ENCODE measurements at places on chromosomes 7 and 10. TPM values are rescaled to one million over a fixed set of nuclear protein-coding genes. Genes with fewer than 3 reads are reported as not detected.

DNA sequence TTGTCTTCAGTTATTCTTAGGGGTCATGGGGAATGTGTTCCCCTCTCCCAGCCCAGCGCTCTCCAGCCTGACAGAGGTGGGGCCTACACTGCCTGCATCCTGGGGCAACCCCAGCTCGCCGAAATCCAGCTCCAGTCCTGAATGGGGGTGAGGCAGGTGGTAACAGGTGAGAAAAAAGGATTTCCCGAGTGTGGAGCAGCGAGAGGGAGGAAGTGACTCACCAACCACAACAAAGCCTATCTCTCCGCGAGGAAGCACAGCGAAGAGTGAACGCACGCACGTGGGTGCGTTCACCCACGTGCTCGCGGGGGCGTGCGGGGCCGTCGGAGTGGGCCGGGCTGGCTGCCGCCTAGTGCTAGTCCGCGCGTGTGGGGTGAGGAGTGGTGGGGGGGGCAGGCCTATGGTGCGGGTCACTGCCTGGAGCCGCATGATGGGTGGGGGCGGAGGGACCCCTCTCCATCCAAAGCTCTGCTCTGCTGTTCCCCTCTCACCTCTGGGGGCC is 855 bp upstream of the PALD1 start:
- DNase-seq: peak; percentile 78

DNA sequence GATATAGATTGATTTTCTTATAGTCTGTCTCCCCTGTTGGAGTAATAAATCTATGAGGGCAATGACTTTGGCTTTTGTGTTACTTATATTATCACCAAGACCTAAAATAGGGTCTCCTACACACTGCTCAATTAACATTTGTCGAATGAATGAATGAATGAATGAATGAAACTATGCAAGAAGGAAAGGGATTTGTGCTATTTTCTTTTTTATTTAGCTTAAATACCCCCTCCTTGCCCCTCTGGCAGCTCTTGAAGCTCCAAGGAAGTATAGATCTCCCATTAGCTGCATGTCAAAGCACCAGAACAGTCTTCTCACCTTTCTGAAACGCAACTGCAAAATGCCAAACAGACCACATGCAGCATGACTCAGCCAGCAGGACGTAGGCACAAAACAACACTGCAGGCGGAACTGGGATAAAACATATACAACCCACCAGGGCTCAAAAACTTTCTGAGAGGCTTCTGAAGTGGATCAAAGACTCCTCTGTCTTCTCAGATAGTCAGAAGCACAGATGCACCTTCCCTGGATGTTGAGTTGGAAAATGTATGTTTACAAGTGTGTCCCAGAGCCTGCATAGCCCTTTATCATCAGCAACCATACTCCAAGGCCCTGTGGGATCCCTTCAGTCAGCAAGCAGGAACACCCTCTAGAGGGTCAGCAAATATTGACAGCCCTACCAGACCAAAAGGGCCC is 187.8 kb downstream of the NPSR1 start:
- no peak for DNase-seq

DNA sequence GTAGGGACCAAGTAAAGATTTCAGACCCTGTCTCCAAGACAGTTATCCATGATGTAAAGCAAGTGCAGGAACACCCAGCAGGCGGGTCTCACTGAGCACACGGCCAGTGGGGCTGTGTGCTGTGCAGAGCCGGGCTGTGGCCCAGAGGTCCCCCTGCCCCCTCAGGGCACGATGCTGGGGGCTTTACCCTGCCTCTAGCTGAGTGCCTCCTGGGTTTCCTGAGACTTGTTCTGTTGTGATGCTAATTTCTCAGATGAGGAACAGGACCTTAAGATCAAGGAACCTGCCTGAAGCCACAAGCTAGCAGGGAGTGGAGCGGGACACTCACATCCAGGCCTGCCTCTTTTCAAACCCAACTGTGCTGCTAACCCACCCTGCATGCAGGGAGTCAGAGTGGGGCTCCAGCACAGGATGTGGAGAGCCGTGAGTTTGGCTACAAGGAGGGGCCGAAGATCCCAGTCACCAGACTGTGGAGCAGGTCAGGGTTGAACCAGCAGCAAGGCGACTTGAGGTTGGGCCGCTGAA is 76.1 kb upstream of the LYZL2 start:
- peak; percentile 59 for DNase-seq

DNA sequence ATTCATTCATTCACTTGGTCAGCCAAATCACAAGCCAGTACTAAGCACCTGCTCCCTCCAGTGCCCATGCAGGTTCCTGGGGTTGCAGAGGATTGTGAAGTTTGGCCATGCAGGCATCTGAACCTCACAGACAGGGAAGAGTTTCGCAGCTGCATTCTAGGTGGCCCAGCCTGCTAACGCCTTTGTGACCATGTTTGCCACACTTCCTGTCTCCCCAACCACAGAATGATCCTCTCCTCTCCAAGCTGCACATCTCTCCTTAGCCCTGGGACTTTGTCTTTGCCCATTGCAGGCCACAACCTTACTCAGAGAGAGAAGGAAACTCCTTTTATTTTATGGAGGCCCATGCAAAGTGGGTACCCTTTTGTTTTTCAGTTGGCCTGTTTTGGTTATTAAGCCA is 31.8 kb downstream of the EPDR1 start:
- DNase-seq: no peak

DNA sequence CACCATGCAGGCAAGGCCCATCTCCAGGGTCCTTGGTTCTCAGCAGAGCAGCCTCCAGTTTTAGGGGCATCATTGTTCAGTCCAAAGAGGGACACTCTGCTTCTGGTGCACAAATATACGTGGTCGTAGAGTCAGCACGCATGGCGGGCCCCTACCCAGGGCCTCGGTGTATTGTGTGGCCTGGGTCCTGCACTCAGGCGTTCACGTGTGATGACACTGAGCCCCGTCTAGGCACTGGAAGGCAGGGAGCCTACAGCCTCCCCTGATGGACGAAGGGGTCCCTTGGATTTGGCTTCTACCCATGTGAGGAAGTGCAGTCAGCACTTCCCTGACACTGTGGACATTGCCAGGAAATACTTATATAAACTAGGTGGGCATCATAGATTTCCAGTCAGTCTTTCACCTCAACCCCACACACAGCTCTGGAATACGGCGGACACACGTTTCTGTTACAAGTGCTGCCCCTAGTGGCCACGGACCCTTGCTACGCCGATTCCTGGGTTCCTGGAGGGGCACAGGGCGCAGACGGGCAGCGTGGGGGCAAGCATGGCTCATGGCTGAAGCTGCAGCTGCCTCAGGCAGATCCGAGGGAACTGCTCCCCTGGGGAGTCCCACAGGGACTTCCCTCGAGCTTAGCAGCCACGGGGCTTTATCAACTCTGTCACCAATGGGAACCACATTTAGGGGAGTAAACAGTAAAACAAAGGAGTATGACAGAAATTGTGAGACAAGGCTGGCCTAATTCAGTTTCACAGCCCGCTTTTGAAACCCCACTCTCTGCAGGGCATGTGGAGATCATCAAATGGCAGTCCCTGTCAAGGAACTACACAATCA is 25.4 kb downstream of the AIFM2 start:
- DNase-seq: no peak

GRCh38 chr7:90931986-90932916 is 332.0 kb upstream of the FZD1 start:
- no peak for DNase-seq

FBXO24 gene
- 0.19 TPM for total RNA-seq

SLC29A4 gene
- 0.38 TPM for total RNA-seq
